D721Med (cell line): ENCODE measurements at places on chromosomes 5 and 9.

- DNase-seq: no peak
Measured at GRCh38 chr5:145937432-145938250, 1.3 kb downstream of the SH3RF2 start.

DNA sequence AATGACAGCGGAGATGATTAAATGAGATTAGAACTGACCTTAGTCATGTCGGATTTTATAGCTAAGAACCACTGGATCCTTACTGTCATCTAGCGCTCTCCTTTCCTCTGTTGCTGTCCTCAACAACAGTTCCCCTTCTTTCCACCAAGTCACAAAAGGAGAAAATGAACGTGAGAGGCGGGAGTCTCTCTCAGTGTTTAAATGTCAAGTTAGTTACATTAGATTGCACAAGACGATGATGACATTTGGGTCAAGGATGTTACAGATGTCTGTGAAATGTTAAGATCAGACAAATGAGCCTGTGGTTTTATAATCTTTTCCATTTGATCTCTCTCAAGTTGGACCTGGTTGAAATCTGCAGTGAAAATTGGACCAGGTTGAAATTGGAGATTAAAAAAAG, 53.5 kb downstream of the FBXO38 start:
- DNase-seq: no peak

GRCh38 chr9:6098431-6098830, 83.0 kb upstream of the RANBP6 start:
- DNase-seq: no peak

- no peak for DNase-seq
Measured at GRCh38 chr5:158154226-158155005, 295.5 kb upstream of the CLINT1 start.

DNA sequence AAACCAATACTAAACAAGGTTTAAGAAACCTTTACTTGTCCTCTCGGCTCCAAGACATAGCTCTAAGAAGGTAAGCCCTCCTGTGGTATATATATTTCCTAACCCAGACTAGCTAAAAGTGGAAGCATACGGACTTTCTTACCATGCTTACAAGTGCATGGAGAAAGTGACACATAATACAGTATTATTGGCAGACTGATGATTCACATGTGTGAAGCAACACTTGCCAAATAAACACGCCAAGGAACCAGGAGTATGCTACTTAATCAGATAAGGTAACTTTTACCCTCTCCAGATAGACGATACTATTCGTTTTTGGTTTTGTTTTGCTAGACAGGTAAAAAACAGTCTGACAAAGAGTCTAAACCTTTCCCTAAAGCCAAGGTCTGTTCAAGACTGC, 264.1 kb downstream of the MLLT3 start:
- no peak for DNase-seq

GRCh38 chr5:173012882-173013281, 29.3 kb downstream of the ATP6V0E1 start:
- DNase-seq: no peak

GRCh38 chr9:100525563-100525962, 52.3 kb upstream of the CAVIN4 start:
- DNase-seq: no peak

- DNase-seq: no peak
Measured at GRCh38 chr5:29822521-29822920, 1371.0 kb upstream of the CDH6 start.

DNA sequence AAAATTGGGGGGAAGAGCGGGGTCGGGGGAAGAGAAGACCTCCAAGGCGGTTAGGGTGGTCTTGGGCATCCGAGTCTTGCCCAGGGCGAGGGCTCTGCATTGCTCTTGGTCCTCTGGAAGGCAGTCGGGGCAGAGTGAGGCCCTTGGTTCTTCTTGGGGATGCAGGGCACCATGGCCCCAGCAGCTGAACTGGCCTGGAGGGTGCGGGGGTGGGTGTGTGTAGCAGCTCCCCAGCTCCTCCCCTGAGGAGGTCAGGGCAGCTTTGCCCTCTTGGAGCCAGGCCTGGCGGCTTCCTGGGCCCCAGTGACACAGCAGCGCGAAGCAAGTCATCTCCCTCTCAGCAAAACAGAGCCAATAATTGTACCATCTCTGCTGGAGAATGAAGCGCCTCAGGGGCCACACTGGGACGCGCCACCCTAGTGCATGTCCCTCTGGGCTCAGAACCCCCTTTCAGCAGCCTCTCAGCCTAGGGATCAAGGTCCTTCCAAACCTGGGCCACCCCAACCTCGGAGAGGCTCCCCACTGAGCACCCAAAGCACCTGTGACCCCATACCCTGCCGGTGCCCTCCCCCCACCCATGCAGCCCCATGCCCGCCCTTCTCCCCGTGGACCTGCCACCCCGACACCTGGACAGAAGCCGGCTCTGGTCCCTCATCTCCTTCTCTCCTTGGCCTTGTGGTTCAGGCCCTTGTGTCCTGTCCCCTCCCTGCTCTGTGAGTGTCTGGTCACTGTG, 10.4 kb upstream of the RXRA start:
- DNase-seq: no peak

GRCh38 chr5:6820851-6821479, 107.7 kb downstream of the TENT4A start:
- DNase-seq: peak; percentile 62

GRCh38 chr9:95623640-95624039, 106.9 kb upstream of the PTCH1 start:
- DNase-seq: no peak

DNA sequence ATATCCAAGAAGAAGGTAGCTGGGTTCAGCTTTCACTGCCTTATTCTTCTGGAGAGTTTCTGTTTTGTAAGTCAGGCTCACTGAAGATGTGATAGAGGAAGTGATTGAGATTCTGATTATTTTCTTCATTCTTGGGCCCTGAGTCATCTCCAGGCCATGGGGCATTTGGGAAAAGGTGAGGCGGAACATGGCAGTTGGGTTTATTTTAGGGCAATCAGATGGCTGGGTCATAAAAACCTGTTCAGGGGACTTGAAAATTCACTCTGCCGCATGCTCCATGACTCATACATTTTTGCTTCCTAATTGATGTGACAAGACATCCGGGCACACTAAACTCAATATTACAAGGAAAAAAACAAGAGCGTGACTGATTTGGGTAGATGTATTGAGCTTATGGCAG, 265.7 kb upstream of the KLF4 start:
- DNase-seq: no peak

DNA sequence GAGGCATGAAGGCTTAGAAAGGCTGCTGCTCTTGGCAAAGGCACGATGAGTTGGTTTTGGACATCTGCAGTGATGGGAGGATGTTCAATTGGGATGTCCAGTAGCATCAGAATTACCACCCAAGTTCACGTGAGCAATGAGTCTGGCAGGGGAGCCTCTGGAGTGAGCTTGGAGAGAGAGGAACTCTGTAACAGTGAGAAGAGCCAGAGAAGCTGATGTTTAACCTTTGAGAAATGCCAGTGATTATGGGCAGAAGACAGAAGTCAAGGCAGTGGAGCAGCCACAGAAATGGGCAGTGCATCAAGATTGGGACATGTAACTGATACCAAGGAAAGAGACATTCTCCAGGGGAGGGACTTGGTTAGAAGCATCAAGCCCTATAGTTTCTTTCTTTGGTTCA, 39.8 kb downstream of the SEC61B start:
- DNase-seq: no peak

GRCh38 chr5:89168766-89169165, 285.8 kb upstream of the MEF2C start:
- DNase-seq: no peak

GRCh38 chr9:134099123-134099761, 31.4 kb upstream of the BRD3 start:
- DNase-seq: peak; percentile 45

GRCh38 chr5:35087991-35088390, 40.2 kb upstream of the AGXT2 start:
- no peak for DNase-seq

DNA sequence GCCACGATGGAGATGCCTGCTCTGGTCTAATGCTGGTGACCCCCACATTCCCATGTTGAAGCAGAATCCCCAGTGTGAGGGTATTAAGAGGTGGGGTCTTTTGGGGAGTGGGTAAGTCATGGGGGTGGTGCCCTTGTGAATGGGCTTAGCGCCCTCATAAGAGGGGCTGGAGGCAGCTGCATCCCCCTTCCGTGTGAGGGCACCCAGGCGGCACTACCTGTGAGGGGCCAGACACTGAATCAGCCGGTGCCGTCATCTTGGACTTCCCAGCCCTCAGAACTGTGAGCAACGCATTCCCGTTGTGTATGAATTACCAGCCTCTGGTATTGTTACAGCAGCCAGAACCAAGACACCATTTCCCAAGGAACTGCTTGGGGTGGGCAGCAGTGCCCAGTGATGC, 27.0 kb upstream of the RNF130 start:
- DNase-seq: no peak

DNA sequence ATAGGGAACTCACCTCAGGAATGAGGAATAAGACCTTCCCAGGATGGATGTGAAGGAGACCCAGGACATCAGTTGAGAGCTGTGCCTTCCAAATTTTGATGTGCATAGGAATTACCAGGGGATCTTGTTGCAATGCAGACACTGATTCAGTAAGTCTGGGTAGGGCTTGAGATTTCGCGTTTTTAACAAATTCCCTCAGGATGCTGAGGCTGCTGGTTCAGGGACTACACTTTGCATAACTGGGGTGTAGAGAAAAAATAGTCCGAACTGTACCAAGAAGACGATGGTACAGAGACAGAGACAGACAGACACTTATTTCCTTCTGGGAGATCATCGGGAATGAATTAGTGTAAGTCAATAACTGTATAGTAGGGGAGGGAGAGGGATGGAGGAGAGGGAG, 82.3 kb upstream of the FREM1 start:
- no peak for DNase-seq

GRCh38 chr5:81751836-81752643, 1.1 kb upstream of the SSBP2 start:
- DNase-seq: no peak

GRCh38 chr9:80649001-80649420, 1040.3 kb downstream of the TLE1 start:
- DNase-seq: no peak

GRCh38 chr9:126682113-126682810, 68.5 kb downstream of the LMX1B start:
- no peak for DNase-seq

DNA sequence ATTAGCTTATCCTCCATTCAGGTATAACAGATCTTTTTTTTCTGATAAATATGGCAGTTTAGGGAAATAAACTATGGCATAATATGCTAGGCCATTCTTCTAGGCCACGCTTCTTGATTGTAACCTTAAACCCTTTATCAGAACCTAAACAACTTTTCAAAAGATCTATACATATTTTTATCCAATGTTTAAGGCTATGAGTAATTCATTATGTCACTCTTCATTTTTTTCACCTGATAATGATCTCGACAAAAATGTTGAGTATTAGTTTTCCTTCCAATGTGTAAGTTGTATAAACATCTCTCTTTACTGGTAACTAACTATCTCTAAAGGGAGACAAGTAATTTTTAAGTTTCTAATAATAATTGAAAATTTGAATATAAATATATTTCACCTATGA, 2.4 kb upstream of the PCDHB4 start:
- DNase-seq: no peak

- no peak for DNase-seq
Measured at GRCh38 chr9:99680191-99680590, 141.5 kb upstream of the NR4A3 start.

DNA sequence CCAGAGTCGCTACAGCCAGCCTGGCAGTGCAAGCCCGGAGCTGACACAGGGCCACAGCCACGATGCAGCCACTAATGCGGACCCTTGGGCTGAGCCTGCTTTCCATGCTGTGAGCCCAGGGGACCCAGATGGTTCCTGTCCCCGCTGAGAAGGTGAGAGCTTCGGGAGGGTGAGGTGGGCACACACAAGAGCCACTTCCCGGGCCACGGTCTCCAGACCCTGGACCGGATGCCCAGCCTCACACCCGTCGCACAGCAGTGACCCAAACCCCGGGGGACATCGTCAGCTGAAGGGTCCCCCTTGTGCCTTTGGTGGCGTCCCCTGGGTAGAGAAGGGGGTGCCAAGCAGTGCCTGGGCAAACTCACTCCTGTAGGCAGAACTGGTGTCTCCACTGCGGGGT, 13.4 kb downstream of the PAEP start:
- DNase-seq: no peak

DNA sequence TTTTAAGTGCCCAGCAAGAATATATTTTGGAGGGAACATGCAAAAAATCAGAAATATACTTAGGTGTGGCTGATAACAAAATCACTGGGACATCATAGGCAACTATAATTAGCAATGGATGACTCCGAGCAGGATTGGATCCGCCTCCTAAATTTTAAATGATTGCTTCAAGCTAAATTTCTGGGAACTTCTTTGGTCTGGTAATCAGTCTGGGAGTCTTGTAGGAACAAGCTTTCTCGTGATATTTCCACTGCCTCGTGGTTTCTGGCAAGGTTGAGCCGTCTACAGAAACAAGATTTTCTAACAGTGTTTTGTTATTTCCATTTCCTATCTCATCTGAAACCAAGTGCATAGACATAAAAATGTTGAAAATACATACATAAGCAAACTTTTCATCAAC, 232.6 kb downstream of the BNC2 start:
- no peak for DNase-seq

DNA sequence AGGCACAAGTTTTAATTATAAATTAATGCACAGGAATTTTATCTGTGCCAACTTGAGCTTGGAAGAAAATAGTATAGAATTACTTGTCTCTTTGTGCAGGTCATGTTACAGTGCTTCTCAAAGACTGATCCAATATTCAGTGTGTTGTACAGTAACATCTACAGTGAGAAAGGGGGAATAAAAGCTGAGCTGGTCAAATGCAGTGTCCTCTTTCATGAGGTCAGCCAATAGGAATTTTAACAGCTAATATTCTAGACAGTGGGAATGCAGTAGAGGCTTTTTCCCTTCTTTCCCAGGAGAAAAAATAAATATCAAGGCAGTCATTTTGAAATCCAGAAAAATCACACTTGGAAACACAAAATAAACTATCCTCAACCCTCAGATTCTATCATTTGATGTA, 95.7 kb upstream of the ITGA1 start:
- DNase-seq: no peak

DNA sequence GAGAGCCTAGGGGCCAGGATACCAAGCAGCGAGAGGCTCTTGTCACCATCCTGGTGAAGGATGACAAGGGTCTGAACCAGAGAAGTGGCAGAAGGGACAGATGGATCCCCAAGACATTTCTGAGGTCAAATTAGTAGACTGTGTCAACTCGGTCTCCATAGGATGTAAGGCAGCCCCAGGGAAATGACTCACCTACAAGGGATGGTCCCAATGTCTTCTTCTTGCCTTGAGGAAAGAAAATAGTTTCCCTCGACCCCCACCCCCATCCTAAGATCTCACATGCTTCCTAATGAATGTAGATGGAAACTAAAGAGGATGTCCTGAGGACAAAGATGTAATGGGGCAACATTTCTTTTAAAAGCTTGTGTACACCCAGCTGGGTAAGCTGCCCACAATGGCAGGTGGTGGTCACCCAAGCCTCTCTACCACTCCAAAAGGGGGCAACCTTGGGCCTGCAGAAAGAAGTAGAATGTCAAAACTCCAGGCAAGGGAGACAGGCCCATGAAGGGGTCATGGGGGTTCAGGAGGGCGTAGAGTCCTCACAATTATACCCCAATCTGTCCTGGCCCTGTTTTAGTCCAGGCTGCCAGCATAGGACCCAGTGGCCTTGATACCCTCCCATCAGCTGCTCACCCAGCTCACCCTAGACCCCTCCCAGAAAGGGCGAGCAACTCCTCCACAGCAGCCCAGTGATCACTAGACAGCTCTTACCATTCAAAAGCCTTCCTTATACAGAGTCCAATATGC, 187.4 kb downstream of the ACTL7B start:
- DNase-seq: no peak
